ENCODE measurements at places on chromosomes 3 and 15.

- no peak for DNase-seq
Observed at GRCh38 chr15:56202701-56203100, 41.0 kb downstream of the RFX7 start.

DNA sequence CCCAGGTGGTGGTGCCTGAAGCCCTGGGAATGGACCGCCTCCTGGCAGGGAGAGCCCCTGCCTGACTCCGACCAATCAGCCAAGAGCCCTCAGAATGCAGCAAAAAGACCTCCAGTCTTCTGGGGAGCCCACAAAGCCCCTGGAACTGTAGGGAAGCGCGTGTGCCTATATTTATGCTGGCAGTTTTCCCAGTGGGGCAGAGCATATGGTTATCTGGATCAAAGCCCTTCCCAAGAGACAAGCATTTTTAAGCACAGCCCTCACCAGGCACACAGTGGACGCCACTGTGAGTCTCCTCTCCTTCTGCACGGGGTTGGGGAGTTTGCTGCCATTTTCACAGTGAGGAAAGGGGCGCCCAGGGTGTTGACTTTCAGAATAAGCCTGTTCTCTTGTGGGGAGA lies 80.9 kb upstream of the RPL32 start:
- no peak for DNase-seq

DNA sequence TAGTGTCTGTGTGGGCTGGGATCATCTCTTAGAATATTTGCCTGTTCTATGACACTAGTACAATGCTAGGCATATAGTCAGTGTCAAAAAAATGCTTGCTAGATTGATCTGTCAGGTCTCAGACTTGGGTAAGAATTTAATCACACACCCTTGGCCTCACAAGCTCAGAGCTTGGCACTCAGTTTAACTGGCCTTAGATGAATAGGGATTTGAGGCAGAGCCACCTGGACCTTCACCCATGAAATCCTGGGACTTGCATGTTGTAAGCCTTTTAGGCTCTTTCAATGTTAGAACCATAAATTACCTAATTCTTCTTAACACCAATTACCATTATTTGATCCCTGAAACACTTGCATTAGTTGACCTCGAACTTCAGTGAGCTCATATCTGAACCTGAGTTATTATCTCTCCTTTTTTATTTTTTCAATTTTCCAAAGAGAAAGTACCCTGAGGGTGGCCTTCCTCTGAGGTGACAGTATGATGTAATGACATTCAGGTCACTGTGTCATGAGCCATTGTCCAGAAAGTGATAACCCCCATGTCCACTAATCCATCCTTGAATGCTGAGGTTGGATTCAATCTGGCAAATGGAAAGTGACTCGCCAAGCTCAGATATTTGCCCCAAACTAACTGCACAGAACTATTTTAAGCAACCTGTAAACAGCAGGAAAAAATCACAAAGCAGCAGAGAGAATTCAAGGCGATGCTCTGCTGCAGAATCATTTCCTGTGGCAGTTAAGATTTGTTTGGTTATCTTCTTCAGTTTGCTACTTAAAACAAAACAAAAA lies 615.2 kb upstream of the NR2F2 start:
- DNase-seq: peak; percentile 6

GRCh38 chr3:112132975-112133448 lies at the start of gene GCSAM:
Gene GCSAM (minus strand): TSS chr3:112133248. CDS start chr3:112133120, 128 bp downstream.
- no peak for DNase-seq

DNA sequence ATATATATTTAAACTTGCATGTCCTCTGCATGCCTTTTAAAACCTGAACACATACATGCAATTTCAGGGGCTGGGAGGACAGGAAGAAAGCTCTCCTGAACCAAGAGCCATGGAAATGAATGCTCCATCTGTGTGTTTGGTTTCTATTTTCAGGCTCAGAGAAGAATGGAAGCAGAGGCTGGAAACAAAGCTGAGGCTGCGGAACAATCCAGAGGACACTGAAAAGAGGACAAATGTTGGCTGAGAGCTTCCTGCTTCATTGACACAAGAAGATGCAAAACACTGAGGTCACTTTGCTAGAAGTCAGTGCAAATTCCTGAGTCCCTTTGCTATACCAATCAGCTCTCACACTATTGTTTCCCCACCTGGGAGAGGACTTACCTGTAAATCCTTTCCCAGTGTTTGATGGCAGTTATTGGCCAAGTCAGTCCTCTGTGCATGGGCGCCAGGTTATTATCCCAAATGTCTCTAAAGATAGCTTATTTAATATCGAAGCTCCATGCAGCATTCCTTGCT lies 12.7 kb downstream of the FAM240A start:
- DNase-seq: no peak

GRCh38 chr15:44782516-44782915 lies 46.2 kb downstream of the TRIM69 start:
- DNase-seq: peak; percentile 43

DNA sequence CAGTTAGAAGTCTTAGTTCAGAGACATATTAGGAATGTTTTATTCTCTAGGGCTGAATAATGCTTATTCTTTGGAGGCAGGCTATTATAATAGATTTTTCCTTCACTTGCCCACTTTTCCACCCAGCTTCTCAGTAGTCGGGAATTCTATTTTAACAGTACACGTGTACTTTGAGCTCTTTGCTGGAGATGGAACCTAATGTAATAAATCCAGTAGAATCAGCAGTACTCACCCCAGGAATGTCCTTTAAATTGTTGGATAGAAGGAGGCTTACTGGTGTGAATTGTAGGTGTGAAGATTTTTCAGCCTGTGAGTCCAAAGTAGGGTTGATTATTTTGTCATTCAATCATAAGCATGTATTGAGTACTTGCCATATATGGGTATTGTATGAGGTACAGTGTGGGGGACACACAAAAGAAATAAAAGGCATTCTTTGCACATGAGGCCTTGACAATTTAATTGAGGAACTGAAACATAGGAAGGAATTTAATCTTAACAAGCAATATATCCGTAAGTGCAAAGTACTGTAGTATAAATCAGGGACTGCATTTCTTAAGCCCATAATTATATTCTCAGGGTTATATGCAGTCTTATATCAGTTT lies 29.5 kb upstream of the MGA start:
- DNase-seq: no peak

DNA sequence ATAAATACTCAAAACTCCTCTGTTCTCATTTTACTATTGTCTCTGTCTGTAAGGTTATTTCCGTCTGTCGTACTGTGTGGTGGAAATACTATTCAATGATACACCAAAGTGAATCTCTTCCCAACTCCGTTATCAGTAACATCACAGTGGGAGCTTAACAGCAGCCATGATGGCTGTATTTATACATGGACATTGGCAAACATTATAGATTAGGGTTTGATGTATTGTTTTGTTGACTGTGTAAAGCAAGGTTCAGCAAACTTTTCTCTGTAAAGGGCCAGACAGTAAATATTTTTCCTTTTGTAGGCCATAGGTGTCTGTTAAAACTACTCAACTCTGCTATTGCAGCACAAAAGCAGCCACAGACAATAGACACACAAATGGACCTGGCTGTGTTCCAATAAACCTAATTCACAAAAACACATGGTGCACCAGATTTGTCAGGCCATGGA lies 23.2 kb downstream of the LIPC start:
- DNase-seq: no peak

GRCh38 chr3:197132916-197133530 lies 103.4 kb upstream of the MELTF start:
- no peak for DNase-seq

DNA sequence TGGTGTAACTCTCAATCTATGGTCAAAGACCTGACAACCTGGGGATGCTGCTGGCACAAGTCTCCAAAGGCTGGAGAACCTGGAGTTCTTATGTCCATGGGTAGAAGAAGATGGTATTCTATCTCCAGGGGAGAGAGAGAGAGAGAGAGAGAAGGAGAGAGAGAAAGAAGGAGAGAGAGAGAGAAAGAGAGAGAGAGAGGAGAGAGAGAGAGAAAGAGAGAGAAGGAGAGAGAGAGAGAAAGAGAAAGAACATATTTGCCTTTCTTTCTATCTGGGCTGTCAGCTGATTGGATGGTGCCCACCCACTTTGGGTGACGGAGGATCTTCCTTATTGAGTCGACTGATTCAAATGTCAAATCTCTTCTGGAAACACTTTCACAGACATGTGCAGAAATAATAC lies 84.6 kb downstream of the PPM1L start:
- DNase-seq: no peak

- no peak for DNase-seq
Observed at GRCh38 chr15:94360251-94360685, 128.9 kb downstream of the MCTP2 start.

- peak; percentile 86 for DNase-seq
Observed at GRCh38 chr3:24683633-24684384, 189.2 kb upstream of the THRB start.

DNA sequence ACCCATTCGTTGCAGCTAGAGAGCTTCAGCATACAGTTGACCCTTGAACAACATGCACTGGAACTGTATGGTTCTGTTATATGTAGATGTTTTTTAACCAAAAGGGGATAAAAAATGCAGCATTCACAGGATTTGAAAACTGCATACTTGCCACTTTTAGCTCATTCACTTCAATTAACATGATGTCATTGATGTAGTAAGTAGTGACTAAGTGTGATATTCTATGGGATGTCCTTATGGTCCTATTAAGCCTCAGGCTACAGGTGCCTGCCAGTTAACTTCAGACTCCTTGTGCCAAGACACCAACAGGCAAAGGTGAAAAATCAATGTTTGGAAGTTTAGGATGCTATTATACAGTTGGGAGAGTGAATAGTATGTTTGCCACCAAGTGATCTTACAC lies 553.6 kb upstream of the NECTIN3 start:
- DNase-seq: no peak

DNA sequence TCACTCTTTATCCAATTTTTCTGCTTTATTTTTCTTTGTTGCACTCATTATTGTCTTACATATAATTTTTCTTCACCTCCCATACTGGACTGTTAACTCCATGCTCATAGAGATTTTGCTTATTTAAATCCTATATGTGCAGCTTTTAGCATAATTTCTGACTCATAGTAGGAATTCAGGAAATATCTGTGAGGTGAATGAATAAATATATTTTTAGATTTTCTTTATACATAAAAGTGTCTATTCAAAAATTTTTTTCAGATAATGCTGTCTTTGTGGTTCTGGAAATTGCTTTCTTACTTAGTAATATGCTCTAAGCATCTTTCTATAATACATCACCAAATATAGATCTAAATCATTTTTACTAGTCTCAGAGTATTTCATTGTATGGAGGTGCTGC lies 191.8 kb upstream of the SUCLG2 start:
- DNase-seq: peak; percentile 33

- DNase-seq: no peak
Observed at GRCh38 chr3:42733501-42734262, 31.1 kb upstream of the HHATL start.

DNA sequence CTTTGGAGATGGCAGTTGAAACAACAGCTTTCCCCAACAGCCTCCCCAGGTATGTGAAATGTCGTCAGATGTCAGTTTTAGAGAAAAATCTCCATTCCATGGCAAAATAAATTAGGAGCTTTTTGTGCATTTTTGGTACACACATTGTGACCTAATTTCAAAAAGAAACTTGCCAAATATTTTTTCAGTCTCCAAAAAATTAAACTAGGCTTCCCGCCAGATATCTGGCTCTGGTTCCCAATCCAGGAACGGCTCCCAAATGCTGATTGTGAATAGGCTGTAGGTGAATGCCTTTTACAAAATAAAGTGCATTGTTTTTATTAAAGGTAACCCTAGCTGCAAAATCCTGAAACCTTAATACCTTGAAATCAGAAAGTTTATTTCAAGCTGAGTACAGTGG lies 10.9 kb downstream of the KCNAB1 start:
- no peak for DNase-seq

DNA sequence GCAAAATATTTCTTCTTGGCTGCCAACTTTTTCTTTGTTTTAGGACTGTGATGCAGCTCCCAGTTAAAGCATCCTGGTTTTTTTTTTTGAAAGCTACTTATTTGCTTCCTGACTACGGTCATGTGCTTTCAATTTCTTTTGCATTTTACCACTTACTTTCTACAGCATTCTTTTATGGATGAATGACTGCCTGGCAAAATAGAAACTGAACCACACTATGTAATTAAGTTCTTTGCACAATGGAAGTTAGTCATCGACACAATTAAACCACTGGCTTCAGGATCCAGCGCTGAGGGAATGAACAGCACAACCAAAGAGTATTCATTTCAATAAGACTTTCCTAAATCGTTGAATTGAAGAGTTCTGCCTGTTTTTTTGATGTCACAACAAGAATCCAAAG lies 82.2 kb upstream of the EPHA3 start:
- no peak for DNase-seq

GRCh38 chr15:59138243-59138642 lies 33.3 kb downstream of the CCNB2 start:
- peak; percentile 39 for DNase-seq

DNA sequence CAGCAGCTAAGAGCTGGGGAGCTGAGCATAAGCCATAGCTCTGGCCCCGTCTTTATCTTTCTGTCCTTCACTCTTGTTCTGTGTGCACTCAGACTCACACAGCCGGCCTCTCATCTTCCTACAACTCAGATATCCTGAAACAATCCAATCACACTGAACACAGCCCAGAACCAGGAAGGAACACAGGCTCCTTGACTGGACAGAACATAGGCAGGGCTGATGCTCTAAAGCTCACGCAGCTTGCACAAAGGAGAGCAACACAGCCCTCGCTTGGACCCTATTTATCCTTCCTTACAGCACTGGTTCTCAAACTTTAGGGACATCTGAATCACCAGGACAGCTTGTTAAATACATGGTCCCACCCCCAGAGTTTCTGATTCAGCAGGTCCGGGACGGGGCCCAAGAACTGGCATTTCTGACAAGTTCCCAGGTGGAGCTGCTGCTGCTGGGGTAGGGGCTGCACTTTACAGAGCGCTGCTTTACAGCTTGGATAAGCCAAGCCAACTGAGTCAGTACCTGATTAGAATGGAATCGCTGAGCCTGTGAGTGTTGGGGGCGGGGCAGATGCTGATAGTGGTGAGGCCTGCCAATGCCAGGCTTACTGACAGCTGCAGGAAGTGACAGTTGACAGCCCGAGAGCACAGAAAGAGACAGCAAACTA lies 65.1 kb downstream of the MRPL46 start:
- no peak for DNase-seq

DNA sequence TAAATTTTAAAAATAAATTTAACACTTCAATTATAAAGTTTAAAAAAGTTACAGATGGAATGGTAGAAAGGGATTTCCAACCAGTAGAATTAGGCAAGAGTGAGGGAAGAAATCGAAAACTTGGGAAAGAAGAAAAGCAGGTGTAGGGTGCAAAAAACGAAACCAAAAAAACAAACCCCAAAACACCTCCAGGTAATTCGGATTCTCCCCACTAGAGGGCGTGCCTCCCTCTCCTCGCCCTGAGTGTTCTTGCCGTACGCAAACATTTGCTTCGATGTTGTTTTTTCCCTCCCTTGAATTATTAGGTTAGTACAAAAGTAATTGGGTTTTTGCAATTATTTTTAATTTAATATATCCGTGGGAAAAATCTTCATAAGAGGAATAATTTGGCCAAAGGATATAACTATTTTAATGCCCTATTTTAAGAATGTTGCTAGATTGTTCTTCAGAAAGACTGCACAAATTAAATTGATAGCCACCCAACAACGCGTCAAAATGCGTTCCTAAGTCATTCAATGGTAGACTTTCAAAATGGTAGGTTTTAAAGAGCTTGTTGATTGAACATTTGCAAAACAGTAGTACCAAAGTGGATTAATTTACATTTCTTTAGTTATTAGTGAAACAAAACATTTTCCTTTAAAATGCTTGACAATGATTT lies 63.7 kb downstream of the SLC30A4 start:
- DNase-seq: peak; percentile 40

- DNase-seq: no peak
Observed at GRCh38 chr15:100879061-100879463, 569 bp upstream of the ALDH1A3 start.

- no peak for DNase-seq
Observed at GRCh38 chr15:87877822-87878542, 378.6 kb downstream of the NTRK3 start.

GRCh38 chr15:90418627-90419026 lies 30.6 kb downstream of the IQGAP1 start:
- DNase-seq: no peak
